ENCODE measurements at places on chromosomes 1 and 21.
A peak's percentile ranks its signal among the peaks of the same experiment; 100 is the strongest.

- no peak for DNase-seq
These were observed 9.5 kb downstream of the CDC73 start for GRCh38 chr1:193131266-193131860.

GRCh38 chr1:116203181-116203723, 92.1 kb downstream of the MAB21L3 start:
- no peak for DNase-seq

- no peak for DNase-seq
These were observed 245.5 kb downstream of the MRPL39 start for GRCh38 chr21:25361765-25362164.

DNA sequence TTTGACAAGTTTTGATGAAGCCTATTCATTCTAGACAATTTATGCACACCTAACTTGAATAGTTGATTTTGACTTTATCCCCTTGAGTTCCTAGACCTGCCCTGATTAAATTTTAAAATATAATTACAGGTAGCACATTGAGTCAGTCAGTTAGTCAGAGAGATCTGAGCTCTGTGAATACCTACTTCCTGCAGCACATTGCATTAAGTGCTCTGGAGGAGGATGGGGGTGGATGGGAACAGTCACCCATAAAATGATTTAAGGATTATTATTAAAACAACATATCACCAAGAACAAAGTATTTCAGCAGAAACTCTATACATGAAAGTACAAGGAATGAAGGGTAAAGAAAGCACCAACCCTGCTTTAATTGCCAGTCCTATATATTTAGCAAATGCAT, 11.8 kb upstream of the RPF1 start:
- DNase-seq, result no peak

DNA sequence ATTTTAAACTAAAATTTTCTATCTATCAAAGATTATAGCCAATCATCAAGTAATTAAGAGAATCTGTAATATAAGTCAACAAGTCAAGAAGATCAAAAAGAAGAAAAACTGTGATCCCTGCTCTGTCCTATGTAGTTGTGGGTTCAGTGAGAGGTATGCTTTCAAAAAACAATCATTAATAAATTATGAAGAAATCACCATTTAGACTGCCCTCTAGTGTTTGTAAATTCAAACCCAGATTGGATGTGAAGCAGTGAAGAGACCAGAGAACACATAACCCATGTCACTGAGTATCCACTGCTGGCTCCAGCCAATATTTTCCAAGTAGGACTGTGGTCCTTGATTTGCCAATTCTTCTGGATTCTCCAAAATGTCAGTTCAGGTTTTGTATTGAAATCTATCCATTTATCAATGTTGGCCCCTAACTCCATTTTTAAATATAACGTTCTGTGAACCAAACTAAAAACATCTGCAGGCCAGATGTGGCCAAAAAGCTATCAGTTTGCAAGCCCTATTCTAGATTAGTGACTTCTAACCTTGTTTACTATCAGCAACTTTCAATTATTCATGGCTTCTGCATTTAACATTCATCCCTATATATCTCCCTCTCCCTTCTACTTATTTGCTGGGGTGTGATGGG, 467.5 kb upstream of the CXADR start:
- no peak for DNase-seq

GRCh38 chr1:91511386-91511785, 10.7 kb downstream of the CDC7 start:
- DNase-seq, result peak; percentile 30

GRCh38 chr1:174337000-174337681, 110.6 kb upstream of the GPR52 start:
- no peak for DNase-seq

GRCh38 chr1:226690460-226690982, 48.6 kb downstream of the ITPKB start:
- no peak for DNase-seq

DNA sequence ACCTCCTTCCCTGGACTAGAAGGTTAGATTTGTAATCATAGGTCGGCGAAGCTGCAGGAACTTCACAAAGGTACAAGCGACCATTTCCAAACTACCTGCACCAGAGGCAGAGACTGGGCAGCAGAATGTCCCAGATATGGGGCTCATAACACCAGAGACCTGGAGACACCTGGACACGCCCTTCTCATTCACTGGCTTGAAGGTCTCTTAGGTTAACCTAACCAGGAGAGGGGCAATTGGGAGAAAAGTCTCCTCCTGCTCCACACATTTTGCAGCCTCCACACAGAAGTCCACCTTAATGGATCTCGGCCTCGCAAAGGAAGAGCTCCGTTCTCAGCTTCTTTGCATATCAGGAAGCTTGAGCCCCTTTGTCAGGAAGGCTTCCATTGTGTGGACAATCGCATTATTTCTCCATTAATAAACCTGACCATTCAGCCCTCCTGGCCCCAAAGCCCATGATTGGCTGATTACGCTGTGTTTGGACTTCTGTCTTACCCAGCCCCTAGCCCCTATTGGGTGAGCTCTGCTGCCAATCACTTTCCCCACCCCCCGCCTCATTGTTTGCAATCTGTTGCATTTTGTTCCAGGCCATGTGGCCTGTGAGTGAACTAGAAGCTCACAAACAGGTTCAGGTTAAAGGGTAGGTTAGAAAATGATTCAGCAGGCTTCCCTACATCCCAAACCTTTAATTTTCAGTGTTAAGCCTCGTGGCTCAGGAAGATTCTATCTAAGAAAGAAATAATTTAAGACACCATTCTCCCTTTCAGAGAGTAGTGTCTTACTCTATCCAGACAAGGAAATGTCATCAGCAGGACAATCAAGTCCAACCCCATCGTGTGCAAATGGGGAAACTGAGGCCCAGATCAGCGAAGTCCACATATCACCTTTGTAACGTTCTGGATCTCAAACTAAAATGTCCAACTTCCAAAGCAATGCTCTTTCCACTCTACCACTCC, 2.8 kb downstream of the MYCL start:
- peak; percentile 50 for DNase-seq

- DNase-seq, result no peak
These were observed 4.1 kb downstream of the DIPK1A start for GRCh38 chr1:92957030-92957734.

- no peak for DNase-seq
These were observed 82.9 kb upstream of the CACYBP start for GRCh38 chr1:174916846-174917245.

DNA sequence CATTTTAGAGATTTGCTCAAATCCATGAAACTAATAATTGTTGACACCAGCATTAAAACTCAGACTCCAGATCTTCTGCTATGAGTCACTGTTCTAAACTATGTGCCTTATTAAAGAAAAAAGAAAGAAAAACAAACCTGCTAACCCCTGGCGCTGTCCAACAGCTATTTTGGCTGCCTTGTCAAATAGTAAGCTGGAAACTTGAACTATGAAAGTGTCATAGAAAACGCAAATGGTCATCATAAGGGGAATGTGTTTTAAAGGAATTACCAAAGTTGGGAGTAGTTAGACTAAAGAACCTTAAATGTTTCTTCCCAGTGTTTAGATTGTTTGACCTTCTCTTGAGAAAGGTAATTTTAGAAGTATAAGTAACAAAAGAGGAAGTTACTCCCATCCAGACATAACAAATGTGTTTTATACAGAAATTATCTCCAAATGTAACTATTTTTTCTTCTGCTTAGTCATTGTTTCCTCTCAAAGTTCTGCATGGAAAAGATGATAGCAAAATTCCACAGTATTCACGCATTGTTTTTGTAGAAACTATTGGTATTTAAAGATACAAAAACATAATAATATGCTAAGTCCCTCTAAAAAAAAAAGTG, 272.4 kb downstream of the TPR start:
- peak; percentile 72 for DNase-seq

DNA sequence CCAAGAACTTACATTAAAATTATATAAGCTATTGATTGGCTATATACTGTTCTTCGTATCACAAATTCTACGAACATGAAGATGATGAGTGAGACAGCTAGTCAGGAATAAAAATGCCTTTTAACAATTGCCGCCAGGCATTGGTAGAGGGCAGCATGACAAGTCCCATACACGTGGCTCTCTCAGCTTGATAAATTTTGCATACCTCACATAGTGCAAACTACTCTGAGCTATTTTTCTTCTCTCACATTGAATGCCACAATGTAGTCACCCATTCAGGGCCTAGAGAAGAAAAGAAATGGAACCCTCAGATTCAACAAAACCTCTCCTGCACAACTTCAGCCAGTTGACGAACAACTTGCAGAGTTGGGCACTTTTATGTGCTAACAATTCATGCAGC, 27.0 kb upstream of the FMO2 start:
- no peak for DNase-seq

GRCh38 chr1:219460081-219460895, 152.6 kb downstream of the ZC3H11B start:
- DNase-seq, result no peak

GRCh38 chr1:54453022-54453421, 46.8 kb upstream of the SSBP3 start:
- DNase-seq, result no peak

DNA sequence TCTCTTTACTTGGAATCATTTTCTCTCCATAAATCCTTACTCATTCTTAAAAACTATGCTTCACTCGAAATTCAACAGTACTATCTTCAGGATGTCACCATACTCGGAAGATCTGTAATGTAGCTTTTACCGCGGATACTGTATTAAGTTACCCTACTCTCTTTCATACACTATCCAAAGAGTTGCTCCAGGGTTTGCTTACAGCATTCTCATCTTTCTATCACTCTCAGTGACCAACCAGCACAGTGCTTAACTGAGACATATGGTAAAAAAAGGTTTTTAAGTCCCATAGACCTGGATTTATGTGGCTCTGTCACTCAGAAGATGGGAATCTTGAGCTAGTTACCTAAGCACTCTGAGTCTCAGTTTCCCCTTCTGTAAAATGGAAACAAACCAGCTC, 15.8 kb downstream of the GTF2B start:
- DNase-seq, result no peak

DNA sequence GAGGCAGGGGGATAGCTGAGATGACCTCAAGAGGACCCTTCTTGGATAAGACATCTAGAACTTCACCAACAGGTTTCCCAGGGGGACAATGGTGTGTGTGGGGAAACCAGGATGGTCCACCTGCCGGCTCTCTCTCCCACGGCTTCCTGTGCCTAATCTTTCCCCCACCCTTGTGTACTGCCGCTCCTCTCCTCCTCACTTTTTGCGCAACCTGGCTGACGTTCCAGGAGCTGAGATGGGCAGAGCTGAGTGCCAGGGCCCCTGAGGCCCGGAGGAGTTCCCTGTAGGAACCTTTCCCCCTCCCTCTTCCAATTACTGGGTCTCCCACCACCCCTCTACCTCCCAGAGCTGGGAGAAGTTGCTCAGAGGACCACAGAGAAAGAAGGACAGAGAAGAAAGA, 6.9 kb downstream of the SLC26A9 start:
- DNase-seq, result peak; percentile 91

- no peak for DNase-seq
These were observed 180.9 kb upstream of the DEPDC1 start for GRCh38 chr1:68677684-68678351.

DNA sequence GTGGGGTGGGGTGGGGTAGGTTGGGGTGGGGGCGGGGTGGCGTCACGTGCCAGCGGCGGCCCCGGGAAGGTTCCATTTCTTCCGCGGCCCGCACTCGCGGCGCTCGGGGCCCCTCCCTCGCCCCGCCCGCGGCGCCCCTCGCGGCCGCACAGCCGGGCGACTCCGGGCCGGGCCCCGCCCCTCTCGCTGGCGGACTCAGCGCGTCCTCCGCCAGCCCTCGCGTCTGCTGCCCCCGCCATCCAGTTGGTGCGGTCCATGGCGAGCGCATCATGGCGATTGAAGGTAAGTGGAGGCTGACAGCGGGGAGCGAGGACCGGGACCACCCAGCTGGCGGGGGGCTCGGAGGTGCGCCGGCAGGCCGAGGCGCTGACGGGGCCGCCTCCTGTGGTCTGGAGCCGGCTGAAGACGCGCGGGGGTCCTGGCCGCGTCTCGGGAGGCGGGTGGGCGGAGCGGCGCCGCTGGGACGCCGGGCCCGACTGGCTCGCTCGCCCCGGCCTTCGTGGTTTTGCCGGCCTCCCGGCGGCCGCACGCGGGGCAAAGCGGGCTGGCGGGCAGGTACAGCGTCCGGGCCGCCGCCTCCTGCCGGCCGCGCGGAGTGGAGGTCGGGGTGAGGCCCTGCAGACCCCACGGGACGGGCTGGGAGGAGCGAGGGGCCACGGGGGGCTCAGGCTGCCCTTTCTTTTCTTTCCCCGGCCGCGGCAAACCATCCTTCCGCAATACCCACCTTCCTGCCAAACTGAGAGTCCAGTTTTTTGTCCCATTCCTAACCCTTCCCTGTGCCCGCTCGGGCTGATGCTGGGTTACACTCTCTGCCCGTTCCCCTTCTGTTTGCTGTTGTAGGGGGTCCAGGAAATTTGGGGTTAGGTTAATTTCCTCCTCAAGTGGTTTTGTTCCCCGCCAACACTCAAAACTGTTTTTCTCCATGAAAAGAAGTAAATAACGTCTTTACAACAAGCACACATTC, at the start of gene SYT14:
TSS of gene SYT14 (plus strand) at position 222 of the 964 bp plus-strand sequence. CDS start at position 270, 48 bp downstream.
- DNase-seq, result no peak

- no peak for DNase-seq
These were observed 14.9 kb downstream of the ATP1A4 start for GRCh38 chr1:160166166-160166868.

- DNase-seq, result no peak
These were observed 9.5 kb upstream of the IRF6 start for GRCh38 chr1:209815490-209815889.

DNA sequence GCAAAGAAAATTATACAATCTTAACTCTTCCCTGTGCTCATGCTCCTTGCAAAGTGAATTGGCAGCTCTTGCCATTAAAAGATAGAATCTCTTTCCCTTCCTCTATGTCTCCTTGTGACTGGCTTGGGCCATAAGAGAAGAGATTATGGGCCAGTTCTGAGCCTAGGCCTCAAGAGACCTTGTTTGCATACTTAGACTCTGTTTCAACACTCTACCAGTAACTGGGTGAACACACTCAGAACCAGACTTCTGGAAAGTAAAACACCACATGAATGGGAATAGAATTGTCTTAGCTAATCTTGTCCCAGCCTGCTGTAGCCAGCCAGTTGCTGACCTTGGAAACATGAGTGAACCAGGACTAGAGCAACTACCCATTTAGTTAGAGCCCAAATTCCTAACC, 15.3 kb upstream of the OR6K3 start:
- no peak for DNase-seq

GRCh38 chr1:154609398-154610380, 1.7 kb upstream of the ADAR start:
- no peak for DNase-seq

DNA sequence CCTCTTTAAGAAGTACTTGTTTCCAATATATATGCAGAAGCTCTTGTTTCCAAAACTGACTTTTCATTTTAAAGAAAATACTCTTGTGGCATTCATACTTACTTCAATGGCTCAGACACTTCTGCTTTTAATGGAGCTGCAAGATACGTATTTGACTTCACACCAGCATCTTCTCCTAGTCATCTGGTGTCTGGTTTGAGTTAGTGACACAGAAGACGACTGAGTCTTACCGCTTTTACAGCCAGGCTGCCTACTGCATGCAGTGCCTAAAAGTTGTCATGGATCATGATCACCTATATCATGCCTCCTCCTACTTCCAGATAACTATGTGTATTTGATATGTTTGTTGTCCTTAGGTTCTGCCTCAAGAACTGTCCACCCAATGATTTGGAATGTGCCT, 185.9 kb downstream of the TPR start:
- no peak for DNase-seq

Measured in NCI-H226 (cell line).